ENCODE measurements at places on chromosomes 16 and 17.

DNA sequence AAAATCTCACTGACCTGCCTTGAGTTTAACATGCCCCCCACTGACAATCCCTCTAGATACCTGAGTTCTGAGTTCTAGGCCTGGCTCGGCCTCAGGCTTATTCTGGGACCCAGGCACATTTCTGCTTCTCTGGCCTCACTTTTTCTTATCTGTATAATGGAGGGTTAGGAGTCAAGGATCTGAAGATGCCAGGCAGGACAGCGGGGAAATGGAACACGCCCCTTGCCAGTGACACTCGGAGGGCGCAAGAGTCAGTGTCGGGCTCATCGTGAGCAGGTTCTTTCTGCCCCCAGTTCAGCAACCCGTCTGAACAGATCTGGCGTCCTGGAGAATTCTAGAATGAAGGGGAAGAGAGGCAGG, 567 bp upstream of the MT3 start:
- DNase-seq, result no peak

DNA sequence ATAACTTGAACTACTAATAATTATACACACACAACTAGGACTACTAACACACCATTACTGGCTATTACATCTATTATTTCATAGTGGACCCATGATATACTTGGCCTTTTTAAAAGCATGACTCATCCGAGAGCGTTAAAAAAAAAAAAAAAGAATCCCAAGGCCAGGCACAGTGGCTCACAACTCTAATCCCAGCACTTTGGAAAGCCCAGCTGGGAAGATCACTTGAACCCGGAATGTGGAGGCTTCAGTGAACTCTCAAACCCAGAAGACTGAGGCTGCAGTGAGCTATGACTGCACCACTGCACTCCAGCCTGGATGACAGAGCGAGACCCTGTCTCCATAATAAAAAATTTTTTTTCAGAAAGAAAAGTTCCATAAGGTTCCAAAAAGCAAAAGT, 3.1 kb downstream of the GLG1 start:
- no peak for DNase-seq

DNA sequence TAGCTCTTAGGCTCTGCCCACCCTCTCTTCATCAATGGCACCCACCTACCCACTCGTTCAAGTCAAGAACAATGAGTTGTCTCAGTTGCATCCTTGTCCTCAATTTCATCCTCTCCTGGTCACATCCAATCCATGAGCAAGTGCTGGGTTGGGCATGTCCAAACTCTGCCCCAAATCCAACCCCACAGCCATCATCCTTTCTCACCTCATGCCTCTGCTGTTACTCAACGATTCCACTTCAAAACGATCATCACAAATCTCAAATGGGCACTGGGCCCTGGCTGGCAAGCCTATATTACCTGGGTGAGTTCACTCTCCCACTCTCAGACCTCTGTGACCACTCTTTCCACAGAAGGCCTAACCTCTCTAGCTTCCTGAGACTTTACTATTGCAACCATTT, 12.0 kb upstream of the TEX2 start:
- DNase-seq, result no peak

DNA sequence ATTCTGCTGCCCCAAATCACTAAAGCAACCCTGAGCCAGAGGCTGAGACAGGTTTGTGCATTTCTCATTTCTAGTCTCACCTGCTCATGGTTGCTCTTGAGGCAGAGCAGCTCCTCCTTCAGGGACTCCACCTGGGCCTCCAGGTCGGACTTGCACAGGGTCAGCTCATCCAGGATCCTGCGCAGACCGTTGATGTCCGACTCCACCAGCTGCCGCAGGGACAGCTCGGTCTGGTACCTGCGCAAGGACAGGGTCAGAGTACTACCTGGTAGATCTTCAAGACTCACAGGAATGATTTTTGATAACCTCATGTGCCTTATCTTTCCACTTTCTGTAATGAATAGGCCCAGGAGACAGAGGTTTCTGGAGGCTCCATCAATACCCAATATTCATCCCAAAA, 1.1 kb downstream of the KRT31 start:
- no peak for DNase-seq

DNA sequence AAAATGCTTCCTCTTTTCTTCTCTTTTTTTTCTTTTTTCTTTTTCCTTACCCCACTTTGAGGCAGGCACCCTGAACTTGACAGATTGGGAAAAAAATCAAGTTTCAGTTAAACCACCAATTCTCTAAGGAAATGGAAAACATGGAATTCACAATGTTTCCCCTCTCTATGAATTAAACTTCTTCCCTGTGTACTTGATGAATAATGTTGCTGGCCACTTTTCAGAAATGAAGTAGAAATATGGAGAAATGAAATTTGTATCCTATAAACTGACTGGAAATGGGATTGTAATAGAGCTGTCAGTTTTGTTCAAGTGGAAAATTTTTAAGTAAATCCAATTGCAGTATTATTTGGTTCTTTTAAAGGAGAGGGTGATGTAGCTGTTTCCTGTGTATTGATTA, 129.8 kb downstream of the CLEC16A start:
- no peak for DNase-seq

DNA sequence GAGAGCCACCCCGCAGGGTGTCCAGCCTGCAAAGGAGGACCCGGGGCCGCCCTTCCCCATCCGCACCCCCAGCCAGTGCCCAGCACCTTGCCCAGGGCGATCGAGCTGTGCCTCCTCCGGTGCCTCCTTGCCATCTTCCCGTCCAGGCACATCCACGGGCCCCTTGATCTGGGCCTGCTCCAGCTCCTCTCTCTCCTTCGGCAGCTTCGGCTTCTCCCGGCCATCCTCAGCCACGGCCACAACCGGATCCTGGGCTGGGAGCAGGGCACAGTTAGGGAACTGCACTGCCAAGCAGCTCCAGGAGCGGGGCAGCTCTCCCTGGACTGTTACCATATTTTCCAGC, 13.8 kb downstream of the NDUFAF8 start:
- DNase-seq, result no peak

DNA sequence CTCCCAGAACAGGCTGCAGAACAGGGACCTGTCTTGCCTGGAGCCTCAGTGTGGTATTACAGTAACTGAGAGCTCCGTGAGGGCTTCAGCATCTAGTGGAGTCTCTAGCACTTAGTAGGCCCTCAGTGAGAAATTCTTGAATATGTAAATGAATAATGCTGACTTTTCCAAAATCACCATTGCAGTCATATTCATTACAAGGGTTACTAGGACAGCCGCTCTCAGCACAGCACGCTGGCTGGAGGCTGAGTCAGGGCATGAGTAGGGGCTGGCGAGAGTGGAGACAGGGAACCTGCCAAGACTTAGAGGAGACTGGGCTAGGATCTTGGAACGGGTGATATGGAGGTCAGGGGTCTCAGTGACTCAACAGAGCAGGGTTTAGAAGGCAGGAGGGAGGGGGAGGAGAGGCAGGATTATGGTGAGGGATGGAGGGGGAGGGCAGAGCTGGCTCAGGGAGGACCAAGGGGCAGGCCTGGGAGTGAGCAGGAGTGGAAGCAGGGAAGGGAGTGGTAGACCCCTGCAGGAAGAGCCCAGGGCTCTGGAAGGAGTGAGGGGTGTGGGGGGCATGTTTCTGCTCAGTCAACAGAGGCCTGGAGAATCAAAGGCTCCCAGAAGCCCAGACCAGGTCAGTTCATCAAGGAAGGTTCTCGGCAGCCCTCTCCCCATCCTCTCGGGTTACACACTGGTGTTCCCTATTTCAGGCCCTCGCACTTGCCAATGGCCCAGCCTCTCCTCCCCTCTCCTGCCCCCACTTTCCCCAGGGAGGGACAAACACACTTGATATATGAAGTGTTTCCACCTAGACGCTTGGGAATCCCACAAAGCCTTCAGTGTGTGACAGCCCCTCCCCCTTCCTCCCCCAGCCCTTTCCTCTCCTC, 42.3 kb downstream of the FZD2 start:
- peak; percentile 95 for DNase-seq

DNA sequence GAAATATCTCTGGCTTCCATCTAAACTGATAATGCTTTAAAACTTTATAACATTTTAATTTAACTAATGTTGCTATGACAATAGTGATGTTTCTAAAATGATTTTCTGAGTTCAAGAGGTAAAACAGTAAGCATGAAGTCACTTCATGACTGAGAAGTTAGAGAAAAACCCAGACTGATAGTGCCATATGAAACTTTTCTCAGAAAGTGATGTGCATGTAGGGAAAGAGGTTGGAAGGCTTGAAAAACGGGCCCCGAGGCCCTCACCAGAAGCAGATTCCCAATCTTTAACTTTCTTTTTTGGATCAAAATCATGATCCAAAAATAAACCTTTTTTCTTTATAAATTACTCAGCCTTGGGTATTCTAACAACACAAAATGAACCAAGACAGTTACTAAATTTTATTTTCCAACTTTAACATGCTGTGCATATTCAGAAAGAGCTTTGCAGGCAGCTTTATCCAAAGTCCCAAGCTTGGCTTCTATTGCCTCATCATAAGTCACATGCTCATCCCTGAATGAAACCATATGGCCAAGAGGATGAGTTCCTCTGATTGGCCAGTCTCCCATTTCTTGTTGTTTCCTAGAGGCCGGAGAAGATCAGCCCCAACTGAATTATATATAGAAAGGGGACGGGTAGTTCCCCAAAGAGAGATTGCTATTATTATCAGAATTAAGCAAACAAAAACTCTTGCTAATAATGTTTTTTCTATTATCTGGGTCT, 357.6 kb upstream of the SALL1 start:
- no peak for DNase-seq

GRCh38 chr16:29146266-29146665, 161.4 kb downstream of the LAT start:
- DNase-seq, result peak; percentile 70

DNA sequence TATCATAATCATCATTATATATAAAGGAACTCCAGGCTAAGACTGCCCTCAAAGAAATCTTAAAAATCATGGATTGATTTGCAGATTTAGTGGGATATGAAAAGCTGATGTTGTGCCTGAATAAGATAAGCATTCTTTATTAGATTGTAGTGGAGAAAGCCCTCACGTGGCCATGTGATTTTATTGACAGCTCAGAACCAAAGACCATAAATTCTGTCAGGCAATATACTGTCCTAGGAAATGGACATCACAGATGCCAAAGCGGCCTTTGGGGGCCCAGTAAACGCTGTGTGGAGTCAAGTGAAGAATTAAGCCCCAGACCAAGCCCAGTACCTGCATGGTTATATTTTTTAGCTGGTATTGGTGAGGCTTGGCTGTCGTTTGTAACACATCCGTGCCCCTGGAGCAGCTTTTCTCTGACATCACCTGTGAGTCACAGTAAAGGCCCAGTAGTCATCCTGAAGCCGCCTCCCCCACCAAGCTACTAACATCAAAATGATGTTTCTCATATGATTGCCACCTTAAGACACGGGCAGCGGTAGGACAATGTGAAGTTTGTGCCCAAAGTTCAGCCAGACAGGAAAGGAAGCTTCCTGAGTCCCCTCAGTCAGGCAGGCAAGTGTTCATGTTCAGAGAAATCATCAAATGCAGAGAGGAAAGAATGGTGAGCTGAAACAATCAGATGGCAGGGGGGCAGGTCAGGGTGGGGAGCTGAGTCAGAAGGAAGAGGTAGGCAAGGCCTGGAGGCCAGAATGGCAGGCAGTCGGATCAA, 209.4 kb downstream of the IRX3 start:
- DNase-seq, result no peak

- no peak for DNase-seq
These were observed 1.1 kb upstream of the BRCA1 start for GRCh38 chr17:43125967-43126910.

DNA sequence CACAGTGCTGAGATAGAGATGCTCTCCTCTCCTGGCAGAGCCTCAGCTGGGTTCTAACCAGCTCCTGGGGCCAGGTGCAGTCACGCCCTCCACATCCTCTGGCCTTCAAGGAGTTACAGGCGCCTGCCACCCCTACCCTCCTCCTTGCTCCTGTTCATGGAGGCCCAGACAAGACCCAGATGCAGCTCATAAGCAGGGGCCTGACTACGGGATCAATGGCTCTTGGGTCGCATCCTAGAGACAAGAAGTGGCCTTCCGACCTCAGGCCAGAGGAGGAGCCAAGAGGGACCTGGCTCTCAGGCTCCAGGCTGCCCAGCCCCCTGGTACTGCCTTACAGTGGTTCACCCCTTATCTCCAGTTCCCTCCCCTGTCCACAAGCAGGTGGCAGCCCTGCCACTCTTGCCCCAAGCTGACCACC, 23.0 kb downstream of the ARHGAP27 start:
- no peak for DNase-seq

GRCh38 chr17:34579979-34580684, 750 bp downstream of the TMEM132E start:
- DNase-seq, result peak; percentile 83

DNA sequence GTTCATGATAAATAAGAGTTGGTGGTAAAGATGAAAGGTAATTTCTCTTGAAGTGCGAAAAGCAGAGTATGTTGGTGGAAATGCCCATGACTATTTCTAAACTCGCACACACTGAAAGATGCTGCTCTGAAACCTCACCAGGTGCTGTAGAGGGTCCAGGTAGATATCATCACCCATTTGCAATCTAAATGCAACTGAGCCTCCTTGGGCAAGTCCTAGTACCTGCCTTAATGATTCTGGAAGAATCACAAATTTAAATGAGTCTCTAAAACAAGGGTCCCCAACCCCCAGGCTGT, 5.9 kb upstream of the MMD start:
- no peak for DNase-seq

DNA sequence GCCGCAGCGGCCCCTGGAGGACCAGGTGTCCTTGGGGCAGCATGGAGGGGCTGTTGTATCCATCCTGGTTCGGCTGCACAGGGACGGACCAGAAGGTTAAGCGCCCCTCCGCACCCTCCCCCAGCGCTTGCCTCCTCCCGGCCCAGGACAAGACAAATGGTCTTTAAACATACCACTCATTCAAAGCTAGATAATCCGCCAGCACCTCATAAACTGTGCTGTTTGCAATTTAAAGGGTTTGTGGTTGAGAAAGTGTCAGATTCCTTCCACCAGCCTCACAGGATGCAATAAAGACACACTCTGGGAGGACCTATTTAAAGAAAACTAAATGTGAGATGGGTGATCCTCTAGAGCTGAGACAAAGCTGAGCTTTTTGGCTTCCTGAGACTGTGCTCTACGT, 426.2 kb upstream of the EEF2KMT start:
- no peak for DNase-seq

GRCh38 chr17:7825206-7825990, 8.6 kb upstream of the KDM6B start:
- no peak for DNase-seq

- DNase-seq, result peak; percentile 63
These were observed 1.1 kb downstream of the LGALS9 start for GRCh38 chr17:27631897-27632725.

GRCh38 chr16:12020009-12020408, 43.5 kb downstream of the SNX29 start:
- DNase-seq, result no peak

GRCh38 chr16:19474617-19475016, 47.3 kb downstream of the GDE1 start:
- no peak for DNase-seq

GRCh38 chr17:61397086-61397842, 2.4 kb upstream of the TBX2 start:
- no peak for DNase-seq

- DNase-seq, result peak; percentile 85
These were observed 661 bp downstream of the TEX2 start for GRCh38 chr17:64262198-64262999.

Measured in posterior vena cava (tissue), 2 donors.